ENCODE measurements at places on chromosomes 11 and 22.

DNA sequence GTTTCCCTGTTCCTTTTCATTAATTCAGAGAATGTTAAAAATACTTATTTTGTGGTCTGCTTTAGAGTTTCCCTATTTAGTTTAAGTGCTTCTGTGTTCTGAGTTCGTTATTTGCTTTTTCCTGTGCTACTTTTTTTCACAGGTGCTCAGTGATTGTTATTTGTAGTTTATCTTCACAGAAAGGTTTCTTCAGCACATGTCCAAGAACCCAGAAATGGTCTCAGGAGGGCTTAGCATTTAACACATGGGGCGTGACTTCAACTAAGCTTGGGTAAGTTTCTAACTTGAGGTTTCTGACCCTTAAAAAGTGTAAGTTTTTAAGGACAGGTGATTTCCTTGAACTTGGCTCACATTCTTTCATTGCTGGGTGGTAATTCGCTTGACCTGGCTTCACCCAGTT is 157.3 kb downstream of the AASDHPPT start:
- DNase-seq, result no peak

DNA sequence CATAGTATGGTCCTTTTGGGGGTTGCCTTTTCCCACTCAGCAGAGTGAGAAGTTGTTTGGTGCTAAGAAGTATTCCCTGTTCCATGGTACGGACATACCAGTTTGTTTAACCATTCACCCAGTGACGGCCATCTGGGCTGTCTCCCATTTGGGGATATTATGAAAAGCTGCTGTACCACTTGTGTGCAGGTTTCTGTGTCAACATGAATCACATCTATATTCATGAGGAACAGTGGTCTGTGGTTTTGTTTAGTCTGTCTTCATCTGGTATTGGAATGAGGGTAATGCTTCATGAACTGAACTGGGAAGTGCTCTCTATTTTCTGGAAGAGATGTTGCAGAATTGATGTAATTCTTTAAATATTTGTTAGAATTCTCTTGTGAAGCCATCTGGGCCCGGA is 89.5 kb downstream of the TRMU start:
- DNase-seq, result no peak

DNA sequence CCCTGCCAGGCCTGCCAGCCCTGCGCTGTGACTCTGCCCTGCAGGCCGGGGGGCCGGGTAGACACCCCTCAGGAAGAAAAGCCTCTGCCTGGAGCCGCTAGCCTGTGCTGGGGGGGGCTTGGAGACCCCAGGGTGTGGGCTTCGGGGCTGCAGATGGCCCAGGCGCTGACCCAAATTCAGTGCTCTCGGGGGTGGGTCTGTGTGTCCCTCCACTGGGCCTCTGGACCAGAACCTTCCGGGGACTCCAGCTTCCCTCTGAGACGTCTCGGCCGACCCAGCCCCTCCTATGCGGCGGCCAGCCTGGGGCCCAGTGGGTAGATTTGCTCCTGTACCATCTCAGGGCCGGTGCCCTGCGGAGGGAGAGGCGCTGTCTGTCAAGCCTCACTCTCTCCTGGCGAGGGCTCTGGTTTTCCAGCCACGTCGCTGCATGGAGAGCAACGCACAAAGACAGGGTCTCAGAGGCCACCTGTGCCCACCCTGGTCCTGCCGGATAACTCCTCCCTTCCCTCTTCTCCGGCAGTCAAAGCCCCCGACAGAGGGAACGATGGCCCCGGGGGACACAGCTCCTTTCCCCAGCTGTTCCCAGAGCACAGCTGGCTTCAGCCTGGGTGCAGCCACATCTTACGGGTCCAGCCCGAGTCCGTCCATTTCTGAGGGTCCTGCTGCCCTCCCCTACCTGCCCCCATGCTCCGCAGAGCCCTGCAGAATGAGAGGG is 40.1 kb upstream of the TOLLIP start:
- DNase-seq, result no peak

DNA sequence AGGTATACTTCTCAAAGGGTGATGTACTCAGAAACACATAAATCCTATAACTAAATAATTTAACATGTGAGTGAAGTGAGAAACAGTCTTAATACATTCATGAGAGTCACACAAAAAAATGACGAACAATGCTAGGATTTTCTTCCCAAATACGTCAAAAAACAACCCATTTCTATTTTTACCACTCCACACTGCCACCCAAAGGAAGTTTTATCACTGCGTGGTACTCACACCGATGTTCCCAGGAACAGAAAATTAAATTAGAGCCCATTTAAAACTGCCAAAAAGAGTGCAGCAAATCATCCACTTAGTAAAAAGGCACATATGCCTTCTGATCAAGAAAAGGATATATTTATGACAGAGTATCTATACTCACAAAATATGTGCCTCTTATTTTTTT is 710.9 kb upstream of the FAT3 start:
- no peak for DNase-seq

- DNase-seq, result no peak
These were observed 56.1 kb downstream of the RBFOX2 start for GRCh38 chr22:35972559-35972958.

GRCh38 chr11:74637700-74638099 is 45.3 kb downstream of the POLD3 start:
- DNase-seq, result no peak

DNA sequence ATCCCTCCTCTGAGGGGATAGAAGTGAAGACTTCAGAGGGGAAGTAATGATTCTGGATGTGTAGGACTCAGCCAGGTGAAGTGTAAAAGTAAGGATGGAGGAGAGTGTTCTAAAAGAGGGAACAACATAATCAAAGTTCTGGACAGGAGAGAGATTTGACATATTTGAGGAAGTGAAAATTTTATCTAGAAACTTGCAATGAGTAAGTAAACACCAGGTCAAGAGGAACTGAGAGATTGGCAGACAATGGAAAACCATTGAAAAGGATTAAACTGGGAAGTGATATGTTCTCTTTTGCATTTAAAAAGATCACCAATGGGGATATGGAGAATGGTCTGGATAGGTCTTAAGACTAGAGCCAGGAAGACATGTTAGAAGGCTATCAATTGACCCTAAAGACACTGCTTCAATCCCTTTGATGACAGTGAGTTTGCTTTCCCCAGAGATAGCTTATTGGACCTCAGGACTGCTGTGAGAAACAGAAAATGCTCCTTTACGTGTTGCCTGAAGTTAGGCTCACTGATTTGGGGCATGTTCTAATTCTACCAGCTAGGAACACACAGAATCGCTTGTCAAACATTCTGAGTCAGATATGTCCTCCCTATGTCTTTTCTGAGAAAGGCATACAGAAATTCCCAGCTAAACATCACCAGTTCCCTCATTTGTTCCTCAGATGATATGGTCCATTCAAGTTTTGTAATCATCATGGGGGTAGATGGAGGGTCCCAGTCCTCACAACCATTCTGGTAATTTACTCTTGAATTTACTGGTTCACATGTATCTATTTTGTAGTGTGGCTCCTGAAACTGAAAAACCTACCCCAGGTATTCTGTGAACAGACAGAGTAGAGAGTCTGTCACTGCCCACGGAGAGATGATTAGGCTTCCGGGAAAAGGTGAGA is 144.9 kb downstream of the MAML2 start:
- no peak for DNase-seq

DNA sequence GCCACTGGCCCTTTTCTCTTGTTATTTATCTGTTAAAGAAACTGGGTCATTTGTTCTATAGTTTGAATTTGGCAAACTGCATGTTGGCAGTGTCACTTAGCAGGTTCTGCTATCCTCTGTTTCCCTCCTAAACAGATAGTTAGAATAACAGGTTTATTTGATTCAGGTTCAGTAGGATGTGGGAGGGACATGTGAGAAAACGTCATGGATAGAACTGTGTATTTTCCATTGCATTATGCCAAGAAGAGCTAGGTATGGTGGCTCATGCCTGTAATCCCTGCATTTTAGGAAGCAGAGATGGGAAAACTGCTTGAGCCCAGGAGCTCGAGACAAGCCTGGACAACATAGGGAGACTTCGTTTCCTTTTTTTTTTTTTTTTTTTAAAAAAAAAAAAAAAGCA is 24.3 kb downstream of the PATL1 start:
- DNase-seq, result no peak

DNA sequence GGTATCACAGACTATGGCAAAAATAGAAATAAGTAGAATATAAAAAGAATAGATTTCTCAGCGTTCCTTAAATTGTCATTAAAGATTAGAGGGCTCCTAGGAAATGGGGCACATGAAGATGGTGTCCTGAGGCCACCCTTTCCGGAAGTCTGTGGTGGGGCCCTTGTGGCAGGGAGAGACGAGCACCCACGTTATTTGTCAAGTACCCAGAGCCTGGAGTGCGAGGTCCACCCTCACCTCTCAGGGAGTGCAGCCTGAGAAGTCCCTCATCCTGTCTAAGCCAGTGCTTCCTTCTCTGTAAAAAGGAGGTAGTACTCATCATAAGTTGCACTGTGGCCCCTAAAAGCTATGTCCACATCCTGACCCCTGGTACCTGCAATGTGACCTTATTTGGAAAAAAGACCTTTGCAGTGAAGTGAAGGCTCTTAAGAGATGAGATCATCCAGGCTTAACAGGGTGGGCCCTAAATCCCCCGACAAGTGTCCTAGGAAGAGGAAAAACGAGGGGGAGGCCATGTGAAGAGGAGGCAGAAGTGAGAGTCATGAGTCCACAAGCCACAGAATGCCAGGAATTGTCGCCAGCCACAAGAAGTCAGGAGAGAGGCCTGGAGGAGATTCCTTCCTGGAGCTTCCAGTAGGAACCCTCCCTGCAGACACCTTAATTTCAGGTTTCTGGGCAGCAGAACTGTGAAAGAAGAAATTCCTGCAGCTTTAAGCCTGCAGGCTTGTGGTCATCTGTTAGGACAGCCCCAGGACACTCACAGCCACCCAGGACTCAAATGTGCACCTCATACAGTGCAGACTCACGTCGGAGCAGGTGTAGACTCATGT is 76.8 kb upstream of the CCND1 start:
- no peak for DNase-seq

GRCh38 chr11:74697722-74698121 is 33.5 kb downstream of the CHRDL2 start:
- no peak for DNase-seq

GRCh38 chr11:7672276-7672959 is 882 bp downstream of the CYB5R2 start:
- DNase-seq, result no peak

DNA sequence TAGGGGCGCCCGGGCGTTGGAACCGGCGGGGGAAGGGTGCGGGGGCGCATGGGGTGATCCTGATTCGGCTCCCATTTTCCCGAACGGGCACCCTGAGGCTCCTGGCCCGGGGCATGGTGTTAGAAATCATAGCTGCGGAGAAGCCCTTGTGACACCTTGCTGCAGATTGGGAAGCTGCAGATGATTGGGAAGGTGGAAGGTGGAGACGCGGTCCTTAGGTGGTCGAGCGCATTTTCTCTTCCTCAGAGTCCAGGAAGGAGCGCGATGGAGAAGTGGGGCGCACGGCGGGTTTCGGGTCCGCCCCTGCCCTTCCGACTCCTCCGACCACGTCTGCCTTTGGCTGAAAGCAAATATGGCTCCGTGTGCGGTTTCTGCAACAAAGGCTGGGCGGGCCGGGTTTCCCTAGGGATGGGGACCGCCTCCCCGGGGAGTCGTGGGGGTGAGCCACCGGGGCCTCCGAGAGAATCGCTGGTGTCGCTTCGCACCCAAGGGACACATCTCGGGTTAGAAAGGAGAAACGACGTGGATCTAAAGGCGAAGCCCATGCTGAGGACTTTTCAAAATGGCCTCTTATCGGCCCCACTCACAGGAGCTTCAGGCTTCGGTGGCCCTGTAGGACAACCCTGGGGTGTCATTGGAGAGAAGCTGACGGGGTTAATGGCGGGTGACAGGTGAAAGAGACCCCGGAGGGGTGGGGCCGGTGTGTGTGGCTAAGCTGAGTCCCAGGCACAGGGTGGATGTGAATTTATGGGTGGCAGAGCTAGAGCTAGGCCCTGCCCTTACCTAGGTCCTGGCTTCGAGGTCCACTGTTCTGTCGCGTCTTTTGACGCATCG is 707 bp upstream of the FTH1 start:
- peak; percentile 23 for DNase-seq

- DNase-seq, result no peak
These were observed 21.1 kb downstream of the MED15 start for GRCh38 chr22:20528405-20528978.

GRCh38 chr11:117573326-117573725 is 223.7 kb downstream of the DSCAML1 start:
- DNase-seq, result no peak

DNA sequence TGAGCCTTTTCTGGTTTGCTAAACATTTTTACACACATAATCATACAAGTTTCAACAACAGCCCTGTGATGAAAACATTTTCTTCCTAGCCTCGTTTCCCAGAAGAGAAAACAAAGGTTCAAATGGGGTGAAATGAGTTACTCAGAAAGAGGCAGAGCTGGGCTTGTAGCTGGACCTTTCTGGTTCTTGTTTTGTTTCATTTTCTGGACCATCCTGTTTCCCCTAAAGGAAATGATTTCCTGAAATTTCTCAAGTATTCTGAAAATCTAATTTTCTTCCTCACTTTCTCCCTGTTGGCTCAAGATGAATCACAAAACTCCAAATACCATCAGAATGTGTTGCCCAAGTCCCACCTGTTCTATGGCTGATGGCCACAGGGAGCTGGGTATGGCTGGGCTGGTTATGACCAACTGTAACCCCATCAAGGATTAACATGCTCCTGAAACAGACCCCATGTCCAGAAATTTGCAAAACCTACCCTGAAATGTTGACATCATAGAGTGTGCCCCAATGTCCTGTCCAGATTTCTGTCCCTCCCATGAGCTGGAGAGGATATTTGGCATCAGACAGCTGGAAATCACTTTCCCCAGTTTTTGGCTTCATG is 6.7 kb upstream of the APOL4 start:
- no peak for DNase-seq

DNA sequence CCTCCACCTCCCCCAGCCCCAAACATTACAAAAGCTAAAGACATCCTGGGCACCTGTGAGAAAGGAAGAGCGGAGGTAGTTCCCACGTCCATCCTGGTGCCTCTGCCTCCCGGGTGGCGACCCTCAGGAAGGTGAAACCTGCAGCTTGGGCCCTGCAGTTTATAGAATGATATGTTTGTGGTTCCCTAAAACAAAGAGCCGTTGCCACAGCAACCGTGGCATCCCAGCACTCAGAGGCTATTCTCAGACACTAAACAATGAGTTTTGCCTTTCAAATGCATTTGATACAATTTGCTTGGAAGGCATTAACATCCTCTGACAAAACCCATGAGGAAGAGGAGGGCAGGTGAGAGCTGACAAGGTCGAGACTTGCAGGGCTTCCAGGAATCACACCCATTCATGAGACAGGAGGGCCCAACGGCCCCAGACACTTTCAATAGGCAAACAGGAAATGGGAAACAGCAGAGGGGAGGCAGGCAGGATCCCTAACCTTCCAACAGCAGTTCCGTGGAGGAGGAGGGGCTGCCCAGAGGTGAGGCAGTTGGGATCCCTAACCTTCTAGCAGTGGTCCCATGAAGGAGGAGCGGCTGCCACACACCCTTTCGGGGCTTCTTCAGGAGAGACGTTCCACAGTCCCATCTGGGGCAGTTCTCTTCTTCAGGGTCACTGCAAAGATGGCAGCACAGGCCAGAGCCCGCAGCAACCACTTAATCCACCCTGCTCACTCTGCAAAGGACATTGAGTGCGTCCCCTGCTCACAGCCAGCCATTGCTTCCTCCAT is 379.2 kb downstream of the SHANK2 start:
- DNase-seq, result no peak
